ENCODE measurements at places on chromosomes 13 and 19.

GRCh38 chr13:103759361-103759760, 693.1 kb upstream of the SLC10A2 start:
- DNase-seq: no peak

DNA sequence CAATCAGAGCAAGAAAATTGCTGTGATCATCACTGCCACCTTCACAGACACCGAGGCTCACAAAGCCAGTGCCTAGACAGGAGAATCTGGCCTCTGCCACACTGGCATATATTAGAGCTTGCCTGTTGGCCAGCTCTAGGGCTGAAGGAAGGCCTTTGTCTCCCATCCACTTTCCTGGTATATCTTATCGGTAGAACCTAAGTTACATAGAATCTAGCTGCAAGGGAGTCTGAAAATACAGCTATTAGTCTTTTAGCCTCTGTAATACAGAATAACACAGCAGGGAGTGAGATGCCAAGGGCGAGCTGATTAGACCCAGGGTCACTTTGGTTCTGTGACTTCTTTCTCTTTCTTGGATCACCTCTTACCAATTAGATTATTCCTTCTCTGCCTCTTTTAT, 154.9 kb upstream of the KL start:
- DNase-seq: no peak

GRCh38 chr13:38405216-38405615, 55.6 kb downstream of the UFM1 start:
- no peak for DNase-seq

DNA sequence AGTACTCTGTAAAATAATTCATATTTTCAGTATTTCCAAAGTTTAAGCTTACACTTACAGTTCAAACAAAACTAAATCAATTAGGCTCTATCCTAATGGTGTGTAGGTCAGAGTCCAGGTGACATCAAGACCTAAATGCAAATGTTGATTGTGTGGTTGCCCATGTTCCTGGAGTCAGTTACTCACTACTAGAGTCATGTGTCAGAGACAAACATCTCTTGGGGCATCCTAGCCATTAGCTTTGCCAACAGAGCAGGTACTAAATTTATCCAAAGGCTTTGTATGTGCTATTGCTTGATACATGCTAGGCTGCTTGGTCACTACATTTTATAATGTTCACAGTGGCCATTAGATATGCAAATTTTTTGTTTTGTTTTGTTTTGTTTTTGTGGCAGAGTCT, 11.7 kb downstream of the SPRY2 start:
- no peak for DNase-seq

DNA sequence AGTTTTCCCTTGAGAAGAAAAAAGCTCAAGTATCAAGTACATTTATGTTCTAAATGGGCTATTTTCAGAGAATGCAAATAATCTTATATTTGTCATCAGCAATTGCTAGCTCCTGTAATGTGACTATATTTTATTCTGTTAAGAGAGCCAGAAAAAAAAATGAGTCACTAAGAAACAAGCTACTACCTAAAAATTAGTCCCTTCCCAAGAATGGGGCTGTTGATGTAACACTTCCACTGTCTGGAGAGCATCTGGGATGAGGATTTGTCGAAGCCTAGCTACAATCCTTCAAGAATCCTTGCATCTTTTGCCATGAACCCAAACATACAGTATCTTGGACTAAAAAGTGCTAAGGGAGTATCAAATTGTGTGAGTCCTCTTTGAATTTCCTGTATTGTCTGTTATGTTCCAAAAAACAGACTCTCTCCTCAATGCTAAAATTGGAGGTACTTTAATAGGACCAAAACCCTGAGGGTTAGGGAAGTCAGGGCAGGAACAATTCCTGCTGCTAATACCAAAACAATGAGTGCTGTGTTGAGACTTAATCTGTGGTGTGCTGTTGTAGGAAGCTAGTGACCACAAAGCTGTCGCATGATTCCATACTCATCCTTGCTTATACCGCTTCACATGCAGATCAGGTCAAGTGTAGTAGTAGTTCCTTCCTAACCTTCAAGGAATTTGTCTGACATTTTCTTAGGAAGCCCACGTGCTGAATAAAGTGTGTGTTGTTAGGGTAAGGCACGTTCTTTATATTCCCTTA, 4.9 kb upstream of the ZC3H13 start:
- no peak for DNase-seq
